Left lung (tissue), 14 donors: ENCODE measurements at places on chromosomes 3 and 15. TPM values are rescaled to one million over a fixed set of nuclear protein-coding genes. Genes with fewer than 3 reads are reported as not detected.

The CIDEC gene
- not detected for polyA plus RNA-seq

The ZSCAN2 gene
- 22.7 TPM for polyA plus RNA-seq

The CMTM7 gene
- 66.0 TPM for polyA plus RNA-seq

The SHF gene
- polyA plus RNA-seq: 38.5 TPM

The KIF7 gene
- polyA plus RNA-seq: 16.7 TPM

The MNS1 gene
- polyA plus RNA-seq: 18.5 TPM

The UBAP1L gene
- polyA plus RNA-seq: 7.6 TPM

The ADGRG7 gene
- polyA plus RNA-seq: not detected

The ST3GAL6 gene
- polyA plus RNA-seq: 18.5 TPM

The KCNMB2 gene
- 12.7 TPM for polyA plus RNA-seq

DNA sequence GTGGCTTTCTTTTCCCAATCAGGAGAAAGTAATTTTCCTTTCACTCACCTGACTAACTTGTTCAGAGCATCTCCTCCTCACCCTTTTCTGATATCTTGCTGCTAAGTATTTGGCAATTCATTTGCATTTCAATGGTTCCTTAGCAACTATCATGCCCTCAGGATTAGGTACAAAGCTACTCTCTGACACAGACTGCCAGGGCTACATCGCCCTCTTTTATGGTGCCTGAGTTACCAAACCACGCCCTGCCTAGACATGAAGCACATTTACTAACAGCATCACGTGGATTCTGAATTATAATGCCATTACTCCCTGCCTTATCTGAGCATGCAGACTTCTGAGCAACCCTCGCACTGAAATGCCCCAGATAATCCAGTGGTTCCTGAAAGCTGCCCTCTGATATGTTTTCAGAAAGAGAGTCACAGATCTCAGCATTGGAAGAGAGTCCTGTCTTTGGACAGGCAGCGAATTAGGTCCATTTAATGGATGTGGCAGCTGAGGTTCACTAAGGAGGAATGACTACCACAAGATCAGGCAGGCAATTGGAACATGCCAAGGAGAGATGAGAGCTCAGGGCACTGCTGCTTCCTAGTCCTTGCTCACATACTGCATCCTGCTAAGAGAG lies 14.5 kb downstream of the EPHB1 start:
- DNase-seq: no peak

GRCh38 chr3:36944012-36944640 lies 728 bp downstream of the TRANK1 start:
- peak; percentile 75 for DNase-seq

DNA sequence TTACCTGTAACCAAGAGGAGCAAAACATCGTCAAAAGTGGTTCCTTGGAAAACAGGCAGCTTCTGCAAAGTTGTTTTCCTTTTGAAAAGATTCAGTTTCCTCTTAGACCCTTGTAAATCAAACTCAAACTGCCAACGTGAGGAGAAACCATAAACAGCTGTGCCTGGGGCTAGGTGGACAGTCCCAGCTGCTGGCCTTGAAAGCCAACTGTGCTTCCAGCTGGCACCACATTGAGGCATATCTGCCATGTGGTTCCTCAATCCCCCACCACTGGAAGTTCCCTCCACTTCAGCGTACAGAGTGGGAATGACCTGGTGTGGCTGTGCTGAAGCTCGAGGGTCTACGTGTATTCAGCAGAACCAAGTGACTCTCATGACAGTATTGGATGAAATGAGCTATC lies 40.9 kb downstream of the HRH1 start:
- DNase-seq: no peak

DNA sequence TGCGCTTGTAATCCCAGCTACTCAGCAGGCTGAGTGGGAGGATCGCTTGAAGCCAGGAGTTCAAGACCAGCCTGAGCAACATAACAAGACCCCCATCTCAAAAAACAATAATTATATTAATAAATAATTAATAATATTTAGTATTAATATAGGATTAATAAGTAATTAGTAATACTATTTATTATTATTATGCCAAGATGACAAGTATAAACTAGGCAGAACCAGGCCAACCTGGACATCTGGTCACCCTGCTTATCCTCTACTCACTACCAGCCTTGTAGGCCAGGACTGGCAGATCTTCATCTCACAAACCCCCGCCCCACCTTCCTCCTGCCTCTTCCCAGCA lies 429 bp downstream of the CPN2 start:
- DNase-seq: no peak

- no peak for DNase-seq
Observed at GRCh38 chr15:35252351-35252865, 167.3 kb upstream of the NANOGP8 start.

DNA sequence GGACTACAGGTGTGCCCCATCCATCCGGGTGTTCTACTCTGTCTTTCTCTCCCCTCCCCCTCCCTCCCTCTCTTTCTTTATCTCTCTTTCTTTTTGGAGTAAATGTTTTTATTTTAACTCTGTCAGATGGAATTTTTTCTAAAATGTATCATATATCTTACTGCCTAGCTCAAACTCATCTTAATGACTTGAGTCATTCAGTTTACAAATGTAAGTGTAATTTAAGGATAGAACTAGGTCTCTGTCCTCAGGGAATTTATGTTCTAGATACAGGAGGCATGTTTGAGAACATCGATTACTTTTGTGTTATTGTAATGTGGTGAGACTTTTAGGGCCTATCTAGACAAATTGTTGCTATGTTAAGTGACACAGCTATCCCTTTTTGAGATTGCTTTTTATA lies 3.5 kb downstream of the TBC1D23 start:
- no peak for DNase-seq

- no peak for DNase-seq
Observed at GRCh38 chr15:33026614-33027013, 167.9 kb downstream of the FMN1 start.

DNA sequence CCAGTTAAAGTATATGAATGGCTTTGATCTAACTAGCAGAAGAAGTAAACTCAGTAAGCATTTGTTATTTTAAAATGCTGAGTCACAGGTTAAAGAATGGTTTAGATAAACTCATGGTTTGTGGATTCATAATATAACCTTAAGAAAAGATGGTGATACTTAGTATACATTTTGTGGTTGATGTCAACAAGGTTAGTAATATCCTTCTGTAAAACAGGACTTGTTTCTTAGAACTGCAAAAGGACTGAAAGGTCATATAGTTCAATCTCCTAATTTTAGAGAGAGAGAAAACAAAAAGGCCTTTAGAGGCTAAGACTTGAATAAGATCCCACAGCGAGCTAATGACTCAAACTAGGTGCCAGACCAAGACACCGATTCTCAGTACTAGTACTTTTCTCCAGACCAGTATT lies 50.0 kb downstream of the STRIT1 start:
- DNase-seq: no peak

DNA sequence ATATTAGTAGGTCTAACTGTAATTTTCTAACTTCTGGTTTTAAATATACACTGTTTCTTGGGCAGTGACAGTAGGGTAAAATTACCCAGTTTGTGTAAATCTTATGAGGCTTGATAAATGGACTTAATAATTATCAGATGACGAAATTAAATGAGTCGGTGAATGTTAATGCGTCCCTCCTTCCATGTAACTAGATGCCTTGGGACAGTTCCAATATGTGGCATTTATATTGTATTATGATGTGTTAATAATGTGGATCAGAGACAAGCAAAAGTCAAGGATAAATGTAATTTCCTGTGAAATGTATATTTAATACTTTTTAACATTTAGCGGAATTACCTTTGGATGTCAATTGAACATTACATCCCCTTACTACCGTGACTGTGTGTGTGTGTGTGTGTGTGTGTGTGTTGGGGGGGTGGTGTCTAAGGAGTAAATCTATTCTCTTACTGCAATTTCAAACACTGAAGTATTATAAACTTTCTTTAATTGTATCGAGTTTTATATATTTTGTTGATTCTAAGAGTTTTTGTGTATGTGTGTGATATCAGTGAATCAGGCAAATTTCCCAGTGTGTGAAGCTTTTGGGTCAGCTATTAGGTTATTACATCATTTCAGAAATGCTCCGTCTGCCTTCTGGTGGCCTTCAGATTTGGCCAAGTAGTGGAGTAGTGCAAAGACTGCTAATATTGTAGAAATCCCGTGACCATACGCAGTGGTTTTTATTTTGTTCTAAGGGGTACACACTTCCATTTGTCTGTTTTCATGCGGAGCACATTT lies 50.1 kb downstream of the CNTN4 start:
- no peak for DNase-seq

DNA sequence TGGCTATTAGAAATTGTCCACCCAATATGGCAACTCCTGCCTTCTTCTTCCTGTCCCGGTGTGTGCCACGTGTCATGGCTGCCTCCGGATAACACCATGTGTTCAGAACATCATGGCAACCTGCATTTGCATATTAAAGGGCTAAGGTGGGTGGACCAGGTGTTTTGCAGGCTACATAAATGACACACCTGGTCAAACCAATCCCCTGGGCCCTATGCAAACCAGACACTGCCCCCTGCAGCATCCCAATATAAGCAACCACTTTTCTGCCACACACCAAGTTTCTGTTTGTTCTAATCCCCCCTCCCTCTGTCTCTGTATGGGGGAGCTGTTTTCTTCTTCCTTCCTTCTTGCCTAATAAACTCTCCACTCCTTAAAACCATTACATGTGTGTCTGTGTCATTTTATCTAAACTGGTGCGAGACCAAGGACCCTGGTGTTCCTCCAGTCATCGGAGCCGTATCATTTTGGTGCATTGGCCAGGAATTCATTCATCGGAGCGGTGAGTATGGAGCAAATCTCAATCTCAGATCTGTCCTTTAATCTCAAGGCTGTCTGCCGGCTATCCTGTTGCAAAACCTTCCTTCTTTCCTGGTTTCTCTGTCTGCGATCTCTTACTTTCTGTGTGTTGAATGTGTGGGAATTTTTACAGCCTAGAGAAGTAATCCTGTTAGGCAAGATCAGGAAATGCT lies 44.5 kb downstream of the NCEH1 start:
- DNase-seq: no peak

GRCh38 chr15:63986751-63987341 lies 59.4 kb downstream of the DAPK2 start:
- no peak for DNase-seq

DNA sequence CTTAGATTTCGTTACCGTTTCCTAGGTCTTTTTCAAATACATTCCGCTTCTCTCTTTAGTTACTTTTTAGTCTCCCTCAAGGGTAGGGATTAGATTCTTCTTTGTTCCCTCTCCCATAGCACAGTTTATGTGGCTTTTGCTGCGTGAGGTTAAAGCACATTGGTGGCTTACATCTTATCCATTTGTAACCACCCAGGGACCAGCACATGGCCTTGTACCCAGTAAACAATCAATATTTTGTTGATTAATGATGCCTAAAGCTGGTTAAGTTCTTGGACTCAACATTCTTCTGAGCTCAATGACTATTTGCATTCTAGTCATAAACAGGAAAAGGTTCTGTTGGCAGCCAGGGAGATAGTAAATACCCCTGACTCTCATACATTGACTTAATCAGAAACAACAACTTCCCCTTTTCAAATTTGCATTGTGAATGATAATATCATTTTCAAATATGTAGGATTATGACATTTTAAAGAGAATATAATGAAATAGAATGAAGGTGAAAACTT lies 60.2 kb downstream of the CACNA1D start:
- DNase-seq: no peak

- DNase-seq: peak; percentile 15
Observed at GRCh38 chr3:38130631-38131065, 6.3 kb downstream of the ACAA1 start.

GRCh38 chr15:37907136-37907535 lies 27.3 kb upstream of the TMCO5A start:
- DNase-seq: no peak

- DNase-seq: no peak
Observed at GRCh38 chr3:112963683-112964082, 11.2 kb downstream of the CD200R1 start.

DNA sequence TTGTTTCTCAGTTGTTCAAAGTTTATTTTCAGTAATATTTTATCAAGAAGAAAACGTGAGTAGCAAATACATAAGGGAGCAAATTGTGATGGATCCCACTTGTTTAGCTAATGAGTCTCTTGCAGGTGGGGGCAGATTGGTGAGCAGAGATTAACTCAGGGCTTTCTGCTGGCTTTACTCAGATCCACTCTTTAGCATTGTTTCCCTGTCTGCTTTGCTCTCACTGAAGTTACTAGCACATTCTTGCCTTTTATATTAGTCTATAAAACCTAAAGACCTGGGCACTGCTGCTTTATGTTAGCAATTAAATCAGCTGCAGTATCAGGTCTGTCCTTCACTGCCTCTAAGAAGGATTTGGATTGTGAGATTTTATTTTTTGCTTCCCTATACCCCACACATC lies 71.5 kb downstream of the STAC start:
- DNase-seq: no peak

DNA sequence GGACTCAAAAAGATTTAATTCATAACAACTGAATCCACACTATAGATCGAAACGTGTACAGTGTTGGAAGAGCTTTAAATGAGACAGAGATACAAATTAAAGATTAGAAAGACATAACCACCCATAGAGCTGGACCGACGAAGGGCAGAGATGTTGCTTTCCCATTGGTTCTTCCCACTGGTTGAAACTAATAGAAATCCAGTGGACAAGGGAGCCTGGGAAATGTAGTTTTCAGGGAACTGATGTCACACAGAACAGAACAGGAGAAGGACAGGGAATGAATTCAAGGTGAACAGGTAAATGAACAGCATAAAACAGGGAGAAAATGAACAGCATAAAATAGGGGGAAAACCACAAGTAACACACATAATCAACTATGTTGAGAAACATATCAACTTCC lies 328.7 kb downstream of the ZNF621 start:
- no peak for DNase-seq

- DNase-seq: no peak
Observed at GRCh38 chr3:56771376-56771775, 30.4 kb downstream of the ARHGEF3 start.

- no peak for DNase-seq
Observed at GRCh38 chr3:23826382-23827064, 20.8 kb downstream of the UBE2E1 start.

DNA sequence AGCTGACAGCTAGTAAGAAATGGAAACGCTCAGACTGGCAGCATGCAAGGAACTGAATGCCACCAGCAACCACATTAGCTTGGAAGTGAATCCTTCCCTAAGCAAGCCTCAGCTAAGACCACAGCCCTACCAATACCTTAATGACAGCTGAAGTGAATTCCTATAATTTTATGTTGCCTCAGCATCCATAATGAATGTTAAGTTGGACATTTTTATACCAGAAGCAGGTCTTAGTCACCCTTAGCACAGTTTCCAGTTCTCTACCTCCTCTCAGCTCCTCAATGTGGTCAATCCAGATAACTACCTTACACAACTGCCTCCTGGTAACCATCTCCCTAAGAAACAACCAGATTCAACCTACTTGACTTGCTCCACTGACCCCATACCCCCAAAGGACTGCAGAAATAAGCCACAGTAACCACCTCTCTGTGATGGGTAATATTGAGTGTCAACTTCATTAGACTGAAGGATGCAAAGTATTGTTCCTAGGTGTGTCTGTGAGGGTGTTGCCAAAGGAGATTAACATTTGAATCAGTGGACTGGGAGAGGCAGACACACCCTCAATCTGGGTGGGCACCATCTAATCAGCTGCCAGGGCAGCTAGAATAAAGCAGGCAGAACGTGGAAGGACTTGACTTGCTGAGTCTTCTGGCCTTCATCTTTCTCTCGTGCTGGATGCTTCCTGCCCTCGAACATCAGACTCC lies 33.5 kb downstream of the NEDD4 start:
- no peak for DNase-seq

- no peak for DNase-seq
Observed at GRCh38 chr3:6680119-6680806, 180.7 kb upstream of the GRM7 start.
